Immature natural killer cell (primary cell): ENCODE measurements at places on chromosomes 12 and 14. TPM values are rescaled to one million over a fixed set of nuclear protein-coding genes. Genes with fewer than 3 reads are reported as not detected.

Gene TSPAN9
- not detected for polyA plus RNA-seq

Gene KRT82
- polyA plus RNA-seq: not detected

Gene LRFN5
- polyA plus RNA-seq: not detected

Gene TC2N
- 97.4 TPM for polyA plus RNA-seq

Gene RNF212B
- polyA plus RNA-seq: not detected

Gene PLEKHD1
- not detected for polyA plus RNA-seq

Gene YBX3
- 8.2 TPM for polyA plus RNA-seq

Gene ST8SIA1
- not detected for polyA plus RNA-seq

Gene RNASE12
- not detected for polyA plus RNA-seq

Gene CEP170B
- not detected for polyA plus RNA-seq

Gene CEBPE
- not detected for polyA plus RNA-seq

Gene WNT1
- not detected for polyA plus RNA-seq

Gene FLRT2
- not detected for polyA plus RNA-seq

Gene ABHD12B
- polyA plus RNA-seq: not detected

Gene MUCL1
- polyA plus RNA-seq: not detected

Gene DEPDC4
- 0.29 TPM for polyA plus RNA-seq

Gene VRTN
- not detected for polyA plus RNA-seq

Gene RNFT2
- not detected for polyA plus RNA-seq

Gene KLHL33
- not detected for polyA plus RNA-seq

Gene PTPRB
- 1.2 TPM for polyA plus RNA-seq

Gene GPRC5D
- polyA plus RNA-seq: not detected

Gene HCAR1
- polyA plus RNA-seq: not detected

Gene PRIM1
- polyA plus RNA-seq: 31.7 TPM

Gene ARHGDIB
- polyA plus RNA-seq: 2,434 TPM

Gene RDH12
- polyA plus RNA-seq: not detected

Gene RTN1
- 0.90 TPM for polyA plus RNA-seq

Gene LHX5
- not detected for polyA plus RNA-seq

Gene KRT81
- 3.6 TPM for polyA plus RNA-seq

Gene HOXC4
- 0.92 TPM for polyA plus RNA-seq

Gene ZNF891
- 0.30 TPM for polyA plus RNA-seq

Gene ZNF605
- polyA plus RNA-seq: 0.92 TPM

Gene PTGER2
- polyA plus RNA-seq: 252 TPM

Gene KLRC2
- 34.5 TPM for polyA plus RNA-seq

Gene NTN4
- not detected for polyA plus RNA-seq

Gene LEMD3
- 44.3 TPM for polyA plus RNA-seq

Gene KRT77
- polyA plus RNA-seq: not detected
